ENCODE measurements at places on chromosomes 1 and 21. TPM values are rescaled to one million over a fixed set of nuclear protein-coding genes. Genes with fewer than 3 reads are reported as not detected.

The FAM72C gene
- polyA plus RNA-seq = 0.19 TPM

The RRP1B gene
- polyA plus RNA-seq = 4.0 TPM

The GORAB gene
- 3.5 TPM for polyA plus RNA-seq

The CFAP107 gene
- not detected for polyA plus RNA-seq

The SPRR2G gene
- not detected for polyA plus RNA-seq

The SH2D1B gene
- not detected for polyA plus RNA-seq

The CDC14A gene
- 2.1 TPM for polyA plus RNA-seq

The ANKRD34A gene
- not detected for polyA plus RNA-seq

The PROK1 gene
- polyA plus RNA-seq = 1.5 TPM
